ENCODE measurements at places on chromosomes 4 and X.

GRCh38 chr4:40953283-40954087 lies 203.7 kb downstream of the NSUN7 start:
- no peak for DNase-seq

GRCh38 chrX:154380787-154381186 lies 1.7 kb downstream of the EMD start:
- DNase-seq, result no peak

DNA sequence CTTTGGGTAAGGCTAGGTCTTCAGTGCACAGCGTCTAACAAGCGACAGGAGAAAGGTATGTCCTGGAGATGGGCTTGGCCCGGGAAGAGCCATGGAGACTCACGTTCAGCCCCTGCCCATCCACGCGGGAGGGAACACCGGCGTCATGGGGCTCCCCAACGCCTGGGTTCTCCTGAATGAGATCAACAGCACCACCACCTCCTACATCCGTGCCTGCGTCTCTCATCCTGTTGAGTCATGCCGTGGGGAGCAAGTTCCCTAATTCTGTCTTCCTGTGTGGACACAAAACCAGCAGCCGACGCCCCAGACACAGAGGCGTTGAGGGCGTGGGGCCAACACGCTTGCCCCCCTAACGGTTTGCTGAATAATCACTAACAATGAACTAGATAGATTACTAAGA lies 20.1 kb upstream of the IL3RA start:
- DNase-seq, result no peak

DNA sequence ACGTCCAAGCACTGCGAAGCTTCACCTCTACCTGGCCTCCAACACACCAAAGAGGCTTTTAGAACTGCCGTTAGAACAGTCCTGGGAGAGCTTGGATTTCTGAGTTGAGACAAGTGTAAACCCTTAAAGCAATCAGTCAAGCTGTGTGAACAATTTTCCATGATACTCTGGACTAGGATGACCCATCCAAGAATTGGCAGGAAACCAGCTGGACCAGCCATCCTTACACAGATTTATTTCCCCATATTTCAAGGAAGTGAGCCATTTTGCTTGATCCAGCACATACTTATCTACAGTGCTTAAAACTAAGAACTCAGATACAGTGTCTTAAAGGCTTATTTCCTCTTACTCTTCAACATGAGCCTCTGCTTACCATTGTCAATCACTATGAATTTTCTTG lies 340.7 kb upstream of the HS3ST1 start:
- no peak for DNase-seq

GRCh38 chr4:6239486-6239885 lies 30.2 kb upstream of the WFS1 start:
- DNase-seq, result no peak

DNA sequence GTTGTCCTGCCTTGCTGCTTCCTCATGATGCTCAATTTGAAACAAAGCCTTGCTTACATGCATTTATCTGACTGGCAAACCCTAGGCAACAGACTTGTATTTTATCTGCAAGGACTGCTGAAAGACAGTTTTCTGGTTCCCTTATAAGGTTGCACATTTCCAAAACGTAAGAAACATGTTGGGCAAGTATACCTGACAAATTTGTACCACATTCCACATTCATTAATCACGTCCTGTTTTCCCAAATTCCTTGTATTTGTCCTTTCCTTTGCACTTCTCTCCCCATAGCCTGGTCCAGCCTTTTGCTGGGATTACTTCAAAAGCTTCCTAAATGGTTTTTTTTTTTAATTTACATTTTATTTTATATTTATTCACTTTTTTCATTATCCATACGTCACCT lies 310.1 kb downstream of the PPP3CA start:
- no peak for DNase-seq

GRCh38 chrX:72142094-72142793 lies 10.5 kb upstream of the RTL5 start:
- DNase-seq, result no peak

- no peak for DNase-seq
Measured at GRCh38 chr4:150079081-150079581, 886 bp downstream of the DCLK2 start.

GRCh38 chr4:109040441-109040840 lies 262.0 kb downstream of the COL25A1 start:
- DNase-seq, result no peak

DNA sequence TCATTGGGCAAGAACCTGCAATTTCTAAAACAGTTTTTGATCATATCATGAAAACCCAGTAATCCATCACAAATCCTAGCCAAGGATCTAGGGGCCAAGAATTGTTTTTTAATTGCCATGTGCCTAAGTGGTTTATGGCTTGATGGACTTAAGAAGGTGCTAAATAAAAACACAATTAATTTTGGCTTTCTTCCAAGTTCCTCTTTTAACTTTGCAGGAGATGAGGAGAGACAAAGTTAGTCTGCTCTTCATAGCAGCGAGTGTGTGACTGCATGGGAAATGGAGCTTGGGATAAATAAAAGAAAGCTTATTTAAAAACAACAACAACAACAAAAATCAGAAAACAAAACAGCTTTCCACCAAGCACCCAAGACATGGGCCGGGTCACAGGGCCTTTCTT lies 41.4 kb downstream of the ARHGEF9 start:
- DNase-seq, result no peak

GRCh38 chrX:7542587-7543380 lies 300.2 kb upstream of the VCX start:
- no peak for DNase-seq

GRCh38 chr4:55538531-55538930 lies 8.2 kb downstream of the CLOCK start:
- no peak for DNase-seq

GRCh38 chr4:6172093-6172926 lies 28.0 kb downstream of the JAKMIP1 start:
- no peak for DNase-seq

GRCh38 chr4:40536032-40536431 lies 93.6 kb downstream of the RBM47 start:
- no peak for DNase-seq

GRCh38 chr4:41125558-41126311 lies 88.6 kb downstream of the APBB2 start:
- DNase-seq, result no peak
